A549 treated with DMSO at 1 μM for 4 hours (cell line): ENCODE measurements at places on chromosomes 6 and 20. TPM values are rescaled to one million over a fixed set of nuclear protein-coding genes. Genes with fewer than 3 reads are reported as not detected.

HFE gene
- total RNA-seq: 11.1 to 16.0 TPM (median 13.9 TPM) in 5 replicates

ISM1 gene
- 0.16 to 0.71 TPM (median 0.41 TPM) in 5 replicates for total RNA-seq

SUMO4 gene
- 0.09 TPM in 1 of 5 replicates, not detected in the others for total RNA-seq

VEGFA gene
- total RNA-seq: 30.6 to 34.4 TPM (median 33.1 TPM) in 5 replicates

PRRC2A gene
- total RNA-seq: 68.9 to 101 TPM (median 86.8 TPM) in 5 replicates

TINAG gene
- not detected in 5 replicates for total RNA-seq

TAGAP gene
- total RNA-seq: not detected in 5 replicates

TBX18 gene
- total RNA-seq: 13.2 to 21.9 TPM (median 19.0 TPM) in 5 replicates

FAM217A gene
- not detected in 5 replicates for total RNA-seq

PDYN gene
- total RNA-seq: not detected in 5 replicates
